Karpas-422 (cell line): ENCODE measurements at places on chromosomes 12 and 14.

- no peak for DNase-seq
These were observed 88.9 kb upstream of the NRXN3 start for GRCh38 chr14:78081245-78081644.

DNA sequence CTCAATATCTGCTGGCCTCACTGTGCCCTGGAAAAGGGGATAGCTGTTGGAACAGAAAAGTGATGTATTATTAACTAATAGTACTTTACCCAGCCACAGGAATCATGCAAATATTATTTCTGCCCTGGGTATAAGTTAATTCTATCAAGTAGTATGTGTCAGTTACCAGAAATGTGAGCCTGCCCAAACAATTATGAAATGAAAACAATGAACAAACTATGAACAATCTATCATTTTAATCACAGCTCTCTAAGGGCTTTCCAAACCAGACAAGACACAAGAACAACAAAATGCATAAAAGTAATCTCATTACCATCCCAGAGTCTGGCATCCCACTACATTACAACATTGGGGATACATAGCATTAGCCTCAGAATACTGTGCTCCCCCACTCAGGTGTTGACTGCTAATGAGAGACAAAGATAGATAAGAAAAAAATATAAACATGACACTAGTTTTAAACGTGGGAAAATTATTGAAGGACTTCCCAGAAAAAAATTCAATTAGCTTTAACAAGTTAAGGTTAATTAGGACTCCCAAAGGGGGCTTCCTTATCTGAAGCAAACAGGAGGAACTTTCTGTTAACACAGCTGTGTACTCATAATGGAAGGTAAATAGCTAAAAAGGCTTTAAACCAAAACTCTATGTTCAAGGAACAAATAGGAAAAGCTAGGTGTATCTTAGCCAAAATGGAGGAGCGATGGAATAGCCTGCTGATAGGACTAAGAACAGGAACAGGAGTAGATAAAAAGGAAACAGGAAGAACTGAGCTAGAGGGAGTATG lies 3.3 kb downstream of the DCAF5 start:
- no peak for DNase-seq

DNA sequence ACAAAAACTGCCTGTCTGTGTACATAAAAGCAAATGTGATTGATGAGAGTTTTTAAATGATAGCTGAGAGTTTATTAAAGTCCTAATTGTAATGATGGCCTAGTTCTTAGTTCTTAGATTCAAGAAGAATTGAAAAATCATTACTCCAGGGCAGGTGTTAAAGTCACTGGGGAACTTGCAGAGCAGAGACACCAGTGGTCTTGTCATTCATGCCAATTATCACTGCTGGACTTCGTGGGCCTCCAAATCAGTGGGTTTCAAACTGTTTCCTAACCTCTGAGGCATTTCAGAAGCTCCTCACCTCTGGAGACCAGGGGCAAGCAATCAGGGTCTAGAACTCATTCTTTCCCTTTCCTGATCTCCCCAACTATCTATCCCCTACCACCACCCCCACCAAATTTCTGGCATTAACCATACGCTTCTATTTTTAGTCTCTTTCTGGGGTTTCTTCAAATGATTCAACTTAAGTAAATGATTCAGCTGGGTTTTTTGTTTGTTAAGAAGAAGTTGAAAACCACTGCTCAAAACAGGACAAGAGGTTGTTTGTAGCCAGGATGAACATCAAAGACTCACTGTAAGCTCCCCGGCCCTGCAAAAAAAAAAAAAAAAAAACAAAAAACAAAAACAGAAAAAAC lies 80.1 kb downstream of the CEP83 start:
- DNase-seq, result no peak

DNA sequence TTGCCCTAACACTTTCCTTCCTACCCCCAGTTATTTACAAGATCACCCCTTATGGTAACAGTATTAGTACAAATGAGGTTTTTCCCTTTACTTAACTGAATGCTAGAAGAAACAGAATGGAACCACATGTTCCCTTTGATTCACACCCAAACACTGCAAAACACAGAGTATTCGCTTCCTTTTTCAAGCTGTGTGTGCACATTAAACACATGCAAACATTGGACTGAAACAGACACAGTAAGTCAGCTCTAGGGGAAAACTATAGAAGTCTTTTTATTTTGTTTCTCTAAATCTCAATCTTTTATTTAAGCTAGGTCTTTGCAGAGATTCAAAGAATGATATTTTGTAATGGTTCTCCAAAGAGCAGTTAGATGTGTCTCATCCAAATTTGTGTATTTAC lies 728.5 kb downstream of the DIO2 start:
- DNase-seq, result no peak

- no peak for DNase-seq
These were observed 238.6 kb upstream of the CRY1 start for GRCh38 chr12:107331912-107332311.

DNA sequence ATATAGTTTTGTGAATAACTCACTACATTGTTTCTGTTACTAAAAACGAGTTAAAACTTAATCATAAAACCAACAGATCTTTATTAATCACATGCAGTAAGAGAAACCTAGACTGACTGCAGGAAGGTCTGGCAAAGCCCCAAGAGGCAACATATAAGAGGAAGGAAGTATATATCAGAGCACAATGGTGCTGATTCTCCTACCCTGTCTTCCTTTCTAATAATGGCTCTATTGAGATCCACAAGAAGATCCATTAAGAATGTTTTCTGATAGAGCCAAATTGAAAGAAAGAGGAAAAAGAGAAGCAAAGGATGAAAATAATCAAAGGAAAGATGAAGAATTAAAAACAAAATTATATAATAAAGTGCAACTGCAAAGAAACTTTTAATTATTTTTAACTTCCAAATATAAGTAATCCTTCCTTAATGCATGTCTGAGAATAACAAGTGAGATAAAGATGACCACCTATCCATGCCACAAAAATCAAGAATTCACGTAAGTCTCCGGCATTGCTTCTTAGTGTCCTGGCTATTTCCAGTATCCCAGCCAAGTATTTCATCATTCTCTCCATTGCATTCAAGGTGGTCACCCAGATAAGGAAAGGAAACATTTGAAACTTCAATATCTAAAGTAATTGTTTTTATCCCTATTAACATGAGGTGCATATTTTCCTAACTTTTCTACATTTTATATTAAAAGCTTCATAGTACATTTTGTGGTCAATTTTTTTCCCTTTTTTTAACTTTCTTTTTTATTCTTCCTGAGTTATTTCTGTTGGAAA lies 62.2 kb downstream of the SOX5 start:
- no peak for DNase-seq

DNA sequence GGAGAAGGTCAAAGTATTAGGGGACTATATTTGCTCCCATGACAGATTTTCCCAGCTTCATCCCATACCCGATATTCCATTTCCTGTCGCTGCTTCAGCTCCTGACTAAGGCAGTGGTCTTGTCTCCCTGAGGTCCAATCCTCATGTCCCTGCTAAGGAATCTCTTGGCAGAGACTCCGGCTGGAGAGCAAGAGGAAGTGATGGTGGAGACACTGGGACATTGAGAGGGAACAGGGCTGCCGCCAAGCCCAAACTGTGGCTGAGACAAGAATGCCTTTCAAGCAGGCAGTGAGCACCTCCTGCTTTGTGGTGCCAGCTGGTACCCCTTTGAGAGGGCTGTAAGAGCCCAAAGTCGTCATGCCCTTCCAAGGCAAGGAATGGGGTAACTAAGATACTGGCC lies 5.5 kb downstream of the SP7 start:
- DNase-seq, result no peak

GRCh38 chr14:59309291-59309900 lies 120.9 kb downstream of the DAAM1 start:
- DNase-seq, result no peak

GRCh38 chr12:61011767-61012423 lies 1248.3 kb upstream of the USP15 start:
- DNase-seq, result no peak

- no peak for DNase-seq
These were observed 236.2 kb downstream of the AKAP6 start for GRCh38 chr14:32565256-32565655.

DNA sequence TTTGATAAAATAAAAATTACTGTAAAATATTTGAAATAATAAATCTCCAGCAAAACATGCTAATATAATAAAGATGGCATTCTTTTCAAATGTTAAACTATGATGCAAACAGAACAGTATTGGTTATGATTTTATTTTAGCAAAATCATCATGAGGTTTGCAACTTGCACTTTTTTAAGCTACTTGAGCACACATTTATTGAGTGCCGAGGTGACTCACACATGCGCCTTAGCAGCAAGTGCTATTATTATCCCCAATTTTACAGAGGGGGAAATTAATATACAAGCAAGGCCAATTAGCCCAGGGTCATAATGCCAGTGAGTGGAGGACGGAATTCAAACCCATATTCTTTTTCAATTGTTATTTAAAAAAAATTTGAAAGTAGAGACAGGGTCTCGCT lies 7.3 kb downstream of the DYRK4 start:
- no peak for DNase-seq

- DNase-seq, result no peak
These were observed 1.5 kb upstream of the TSPAN8 start for GRCh38 chr12:71159264-71159663.

- DNase-seq, result no peak
These were observed 43.0 kb upstream of the FUT8 start for GRCh38 chr14:65369560-65369959.

DNA sequence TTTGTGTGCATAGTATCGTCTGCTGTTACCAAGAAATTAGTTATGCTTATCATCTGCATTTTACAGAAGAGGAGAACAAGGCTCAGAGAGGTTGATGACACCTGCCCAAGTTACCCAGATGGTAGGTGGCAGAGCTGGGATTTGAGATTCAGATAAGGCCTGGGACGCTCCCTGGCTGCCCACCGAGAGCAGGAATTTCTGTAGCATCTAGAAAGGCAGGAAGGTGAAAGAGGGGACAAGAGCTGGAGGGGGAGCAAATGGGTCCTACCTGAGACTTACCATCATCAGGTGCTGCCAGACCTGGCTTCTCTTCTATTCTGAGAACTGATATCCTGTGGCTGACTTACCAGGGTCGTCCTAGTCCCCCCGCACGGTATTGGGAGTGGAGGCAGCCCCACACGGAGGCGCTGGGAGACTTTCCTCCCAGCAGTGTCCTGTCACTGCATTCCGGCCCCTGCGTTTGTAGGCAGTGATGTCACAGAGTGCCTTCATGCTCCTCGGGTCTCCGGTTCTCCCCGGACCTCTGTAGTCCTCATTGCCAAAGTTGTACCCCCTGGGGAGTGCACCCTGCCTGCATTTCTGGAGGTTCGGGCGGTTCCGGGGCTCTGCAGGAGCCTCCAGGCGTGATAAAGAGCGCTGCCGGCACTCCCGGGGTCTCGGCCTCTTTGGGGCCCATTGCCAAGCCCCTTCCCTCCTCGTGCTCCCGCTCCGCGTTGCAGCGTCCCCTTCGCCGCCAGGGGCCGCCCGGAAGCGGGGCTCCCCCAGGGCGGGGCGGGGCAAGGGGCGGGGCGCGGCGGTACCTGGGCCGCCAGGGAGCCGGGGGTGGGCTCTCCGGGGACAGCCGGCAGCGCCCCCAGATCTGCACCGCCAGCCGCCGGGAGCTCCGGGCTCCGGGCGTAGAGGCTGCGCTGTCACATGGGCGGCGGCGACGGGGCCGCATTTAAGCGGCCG lies at the start of gene CABP1:
TSS of gene CABP1 (plus strand) at position 856 of the 951 bp plus-strand sequence. CDS start at position 916, 60 bp downstream.
- peak; percentile 83 for DNase-seq

GRCh38 chr12:111699-112493 lies 45.3 kb downstream of the IQSEC3 start:
- no peak for DNase-seq

DNA sequence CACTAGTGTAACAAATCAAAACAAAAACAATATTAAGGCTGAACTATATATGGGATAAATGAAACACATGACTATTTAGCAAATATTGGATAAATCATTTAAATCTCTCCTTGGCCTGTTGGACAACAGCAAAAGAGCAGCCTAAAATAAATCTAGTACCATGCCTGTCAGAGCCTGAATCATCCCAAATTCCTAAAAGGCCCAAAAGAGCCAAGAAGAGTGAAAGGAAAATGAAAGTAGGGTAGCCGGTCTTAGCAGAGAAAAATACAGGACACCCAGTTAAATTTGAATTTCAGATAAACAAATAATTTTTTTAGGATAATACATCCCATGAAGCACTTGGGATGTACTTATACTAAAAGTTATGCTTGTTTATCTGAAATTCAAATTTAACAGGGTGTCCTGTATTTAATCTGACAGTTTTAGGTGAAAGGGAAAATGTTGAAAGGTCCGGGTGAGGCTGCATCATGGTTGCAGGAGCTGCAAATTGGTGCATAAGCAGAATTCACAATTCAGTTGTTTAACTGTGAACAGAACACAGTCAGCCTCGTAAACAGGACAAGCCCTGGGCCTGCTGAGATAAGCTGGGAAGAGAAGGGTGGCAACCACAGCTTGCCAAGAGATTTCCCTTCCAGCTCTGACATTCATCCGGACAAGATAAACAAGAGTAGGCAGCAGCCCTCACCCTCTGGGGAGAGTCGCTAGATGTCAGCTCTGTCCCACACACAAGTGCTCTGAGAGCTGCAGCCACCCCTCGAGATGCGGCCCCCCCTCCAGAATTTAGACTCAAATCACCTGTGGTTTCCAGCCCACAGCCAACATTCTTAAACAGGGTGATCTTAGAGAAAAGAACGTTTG lies 30.3 kb downstream of the DMAC2L start:
- peak; percentile 80 for DNase-seq

- no peak for DNase-seq
These were observed 250.2 kb downstream of the ANO2 start for GRCh38 chr12:5694759-5695409.

DNA sequence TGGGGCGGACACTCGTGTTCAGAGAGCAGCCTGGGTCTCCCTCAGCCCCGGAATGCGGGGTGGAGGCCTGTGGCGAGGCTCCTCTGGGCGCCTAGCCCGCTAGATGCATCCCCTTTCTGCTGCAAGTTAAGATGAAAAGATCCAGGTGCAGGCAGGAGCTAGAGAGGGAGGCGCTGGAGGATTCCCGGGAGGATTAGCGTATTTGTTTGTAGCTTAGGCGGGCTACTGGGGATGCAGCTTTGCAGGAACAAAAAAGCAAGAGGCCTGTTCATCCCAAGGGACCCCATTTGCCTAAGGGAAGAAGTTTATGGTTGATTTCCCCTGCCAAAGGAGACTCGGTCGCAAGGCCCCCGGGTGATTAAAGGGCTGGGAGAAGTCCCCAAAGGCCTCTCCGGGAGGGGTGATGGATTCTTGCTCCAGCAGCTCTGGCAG lies 824 bp downstream of the CCDC177 start:
- peak; percentile 83 for DNase-seq

- no peak for DNase-seq
These were observed 21.8 kb downstream of the CAPS2 start for GRCh38 chr12:75308279-75308678.

DNA sequence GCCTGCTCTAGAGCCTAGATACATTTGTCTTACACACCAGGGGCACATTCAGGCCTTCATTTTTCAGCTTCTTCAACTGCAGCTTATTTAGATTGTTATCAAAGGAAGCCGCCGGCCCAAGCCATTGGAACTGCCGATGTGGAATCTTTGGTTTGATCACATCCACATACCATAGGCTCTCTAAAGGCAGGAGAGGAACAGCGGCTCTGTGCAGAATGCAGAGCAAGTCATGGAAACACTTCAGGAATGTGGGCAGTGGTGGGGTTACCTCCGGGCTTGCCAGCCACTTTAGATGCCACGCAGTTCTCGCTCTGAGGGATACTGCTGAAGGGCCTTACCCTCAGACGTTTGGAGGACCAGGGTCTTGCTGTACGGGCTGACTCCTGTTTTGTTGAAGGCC lies 53.4 kb upstream of the PYGL start:
- DNase-seq, result no peak
